Renal cortical epithelial cell (primary cell): ENCODE measurements at places on chromosomes 5 and 9. TPM values are rescaled to one million over a fixed set of nuclear protein-coding genes. Genes with fewer than 3 reads are reported as not detected.

DNA sequence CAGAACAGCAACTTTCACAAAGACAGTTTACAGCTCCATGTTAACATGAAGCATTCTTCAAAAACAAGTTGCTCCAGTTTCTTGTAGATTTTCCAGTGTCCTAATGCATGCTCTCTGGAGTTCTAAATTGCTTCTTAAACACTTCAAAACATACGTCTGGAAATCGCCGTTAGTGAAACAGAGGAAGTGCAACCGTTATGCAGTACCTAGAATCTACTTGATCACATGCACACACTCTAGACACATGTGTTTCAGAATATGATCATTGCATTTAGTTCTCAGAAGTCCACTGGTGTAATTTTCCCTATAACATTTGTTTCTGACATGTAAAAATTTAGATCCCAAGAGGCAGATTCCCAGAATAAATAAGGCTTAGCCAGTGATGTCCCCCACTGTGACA lies 41.1 kb upstream of the RUFY1 start:
- no peak for DNase-seq

Gene IRGM
- not detected in 2 replicates for total RNA-seq

- no peak for DNase-seq
Measured at GRCh38 chr9:133354766-133355165, 1.5 kb downstream of the SURF1 start.

DNA sequence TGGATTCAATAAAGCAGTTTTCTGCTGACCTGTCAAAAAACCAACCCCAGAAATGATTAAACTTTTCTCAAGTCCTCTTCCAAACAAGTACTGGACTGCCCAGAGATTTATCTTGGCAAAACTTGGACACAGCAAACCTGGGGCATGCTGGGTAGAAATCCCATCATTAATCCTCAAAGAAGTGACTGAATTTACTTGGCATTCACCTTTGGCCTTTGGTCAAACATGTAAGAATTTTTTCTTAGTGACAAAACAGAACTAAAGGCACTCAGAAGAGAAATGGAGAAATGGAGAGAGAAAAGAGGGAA lies 248.6 kb upstream of the NREP start:
- DNase-seq = peak; percentile 45

GRCh38 chr5:36363101-36363500 lies 61.4 kb upstream of the RANBP3L start:
- DNase-seq = peak; percentile 70

- DNase-seq = no peak
Measured at GRCh38 chr9:138105561-138106505, 228.3 kb downstream of the CACNA1B start.

Gene PCDHB8
- 0.17 and 0.55 TPM in 2 replicates for total RNA-seq

Gene RLN1
- 1.1 TPM in 1 of 2 replicates, not detected in the other for total RNA-seq

Gene FER
- 35.1 and 56.4 TPM in 2 replicates for total RNA-seq

Gene SH3RF2
- total RNA-seq = 7.6 and 8.1 TPM in 2 replicates

- DNase-seq = peak; percentile 12
Measured at GRCh38 chr5:172235827-172236736, 42.1 kb downstream of the EFCAB9 start.

Gene MLANA
- total RNA-seq = 0.05 TPM in 1 of 2 replicates, not detected in the other

DNA sequence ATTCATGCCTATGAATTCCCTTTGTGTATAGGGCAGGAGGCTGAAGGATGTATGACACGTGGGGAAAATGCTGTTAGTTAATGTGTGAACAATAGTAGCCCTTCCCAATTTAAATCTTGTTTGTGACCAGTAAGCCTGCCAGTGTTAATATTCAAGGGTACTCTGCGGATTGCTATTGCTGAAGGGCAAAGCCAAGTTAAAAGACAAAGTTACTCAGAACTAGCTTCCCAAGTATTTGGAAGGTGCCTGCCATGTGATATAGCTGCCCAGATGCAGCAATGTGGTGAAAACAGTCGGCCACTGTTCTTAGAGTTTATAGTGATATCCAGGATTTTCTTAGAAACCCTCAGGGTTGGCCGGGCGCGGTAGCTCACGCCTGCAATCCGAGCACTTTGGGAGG lies 34.6 kb downstream of the MARVELD2 start:
- DNase-seq = peak; percentile 65

DNA sequence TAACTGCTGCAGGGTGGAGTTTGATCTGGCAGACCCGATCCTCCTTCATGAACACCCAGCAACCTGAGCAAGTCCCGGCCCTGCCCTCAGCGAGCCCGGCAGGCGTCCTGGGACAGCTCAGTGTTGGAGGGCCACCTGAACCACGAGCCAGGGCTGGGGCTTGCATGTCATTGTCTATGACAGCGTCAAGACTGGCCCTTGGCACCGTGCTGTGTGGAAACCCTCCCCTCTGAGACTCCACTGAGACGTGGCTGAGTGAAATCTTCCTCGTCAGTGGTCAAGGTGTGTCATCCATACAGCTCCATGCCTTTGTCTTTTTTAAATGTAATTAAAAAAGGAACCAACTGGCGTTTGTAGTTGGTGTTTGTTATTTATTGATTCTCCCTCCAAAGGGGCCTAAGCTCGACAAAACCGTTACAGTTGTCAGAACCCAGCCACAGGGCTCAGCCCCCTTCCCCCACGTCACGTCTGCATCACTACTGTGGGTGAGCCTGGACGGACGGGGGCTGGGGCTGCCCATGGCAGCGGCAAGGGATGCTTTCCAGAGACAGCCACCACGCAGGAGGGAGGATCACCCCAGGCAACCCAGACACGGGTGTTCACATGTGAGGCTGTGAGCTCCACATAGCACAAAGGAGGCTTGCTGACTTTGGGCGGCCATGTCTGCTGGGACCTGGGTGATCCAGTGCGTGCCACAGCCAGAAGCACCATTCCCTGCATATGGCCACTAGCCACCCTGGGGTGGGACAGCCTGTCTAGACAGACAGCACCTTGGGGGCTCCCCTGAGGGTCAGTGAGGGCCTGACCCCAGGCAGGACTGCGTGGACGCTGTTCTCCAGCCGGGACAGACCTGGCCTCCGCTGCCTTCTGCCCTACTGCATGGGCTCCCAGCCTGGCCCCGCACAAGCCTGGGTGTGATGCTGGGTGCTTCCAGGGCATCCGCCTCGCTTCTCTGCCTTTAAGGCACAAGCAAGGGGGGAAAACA lies 7.3 kb downstream of the UCK1 start:
- no peak for DNase-seq

DNA sequence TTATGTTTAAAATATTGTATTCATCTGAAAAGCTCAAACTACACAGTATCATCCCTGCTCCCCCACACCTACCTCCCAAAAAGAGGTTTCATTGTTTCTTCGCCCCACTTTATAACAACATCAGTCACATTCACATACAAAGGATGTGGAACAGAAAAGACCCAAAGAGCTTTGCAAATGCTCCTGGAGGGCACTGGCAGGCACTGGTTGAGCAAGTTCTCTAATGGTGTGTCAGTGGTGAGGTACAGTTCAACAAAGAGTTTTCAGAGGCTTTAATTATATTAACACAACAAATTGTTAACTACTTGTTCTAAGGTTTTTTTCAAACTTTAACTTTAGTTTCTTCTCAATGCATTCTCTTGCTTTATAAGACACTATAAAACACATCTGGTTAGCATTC lies 54.1 kb upstream of the ECM2 start:
- DNase-seq = no peak

Gene CATSPER3
- total RNA-seq = 0.10 TPM in 1 of 2 replicates, not detected in the other

Gene GARIN3
- total RNA-seq = not detected in 2 replicates

Gene PCDHA11
- 1.6 and 5.4 TPM in 2 replicates for total RNA-seq

Gene SLC22A4
- total RNA-seq = 1.6 and 8.9 TPM in 2 replicates

Gene DAPK1
- total RNA-seq = 41.0 and 263 TPM in 2 replicates

Gene HRCT1
- 0.45 TPM in 1 of 2 replicates, not detected in the other for total RNA-seq

Gene SMAD5
- 39.4 and 59.6 TPM in 2 replicates for total RNA-seq

Gene CCDC152
- 1.1 TPM in 1 of 2 replicates, not detected in the other for total RNA-seq

DNA sequence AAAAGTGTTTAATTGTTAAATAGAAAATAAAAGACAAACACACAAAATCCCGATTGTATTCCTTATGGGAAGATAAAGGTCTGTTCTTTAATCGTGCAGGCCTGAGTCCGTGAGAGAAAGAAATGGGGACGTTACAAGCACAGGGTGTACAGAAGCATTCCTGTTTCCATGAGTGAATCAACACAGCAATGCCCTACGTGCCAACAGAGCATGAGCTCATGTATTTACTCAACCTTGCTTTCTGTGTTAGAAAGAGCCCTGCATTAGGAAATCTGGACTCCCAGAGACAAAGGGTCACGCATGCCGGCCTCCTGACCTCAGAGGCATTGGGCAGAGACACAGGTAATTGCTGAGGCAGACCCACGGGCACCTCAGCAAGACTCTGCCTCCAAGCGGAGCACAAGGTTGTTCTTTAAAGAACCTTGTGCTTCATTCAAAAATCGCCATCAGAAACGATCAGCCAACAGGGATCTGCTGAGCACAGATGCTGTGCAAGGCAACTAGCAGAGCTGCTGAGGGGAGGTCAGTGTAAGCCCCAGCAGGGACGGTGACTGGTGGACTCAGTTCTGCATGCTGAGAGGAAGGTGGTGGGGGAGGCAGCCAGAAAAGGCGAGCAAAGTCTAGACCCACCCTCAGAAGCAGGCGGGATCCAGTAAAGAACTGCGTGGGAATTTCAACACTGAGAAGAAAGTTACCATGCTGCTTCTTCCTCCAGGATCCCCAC lies 101.0 kb downstream of the TLE1 start:
- DNase-seq = peak; percentile 99

GRCh38 chr9:101437806-101438232 lies 2.2 kb upstream of the ALDOB start:
- peak; percentile 38 for DNase-seq

DNA sequence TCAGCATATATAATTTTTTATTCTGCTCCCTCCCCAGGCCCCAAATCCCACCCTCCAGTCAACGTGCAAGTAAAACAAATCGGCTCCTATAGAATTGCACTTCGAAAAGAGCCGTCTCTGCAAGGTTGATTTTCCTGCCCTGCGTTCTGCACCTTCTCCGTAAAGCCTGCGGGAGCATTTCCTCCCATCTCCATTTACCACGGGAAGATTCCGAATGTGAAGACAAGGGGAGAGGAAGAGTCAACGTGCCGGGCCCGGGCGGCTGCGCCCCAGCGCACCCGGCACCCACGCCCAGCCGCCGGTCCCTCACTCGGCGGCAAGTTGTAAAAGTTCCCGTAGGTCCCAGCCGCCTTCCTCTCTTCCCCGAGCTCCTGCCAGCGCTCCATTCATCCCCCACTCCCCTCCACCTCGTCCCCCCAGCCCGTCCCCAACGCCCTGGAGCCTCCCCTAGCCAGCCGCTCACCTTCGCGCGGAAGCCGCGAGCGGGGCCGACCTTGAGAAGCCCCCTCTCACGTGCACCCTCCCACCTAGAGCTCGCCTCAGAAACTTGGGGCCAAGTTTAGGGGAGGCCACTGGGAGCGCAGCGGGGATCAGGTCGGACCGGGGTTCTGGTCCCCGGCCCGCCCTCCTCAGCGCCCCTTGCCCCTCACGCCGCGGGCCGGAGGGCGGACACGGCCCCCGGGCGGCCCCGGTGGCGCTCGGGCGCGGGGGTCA lies 431 bp downstream of the BNC2 start:
- no peak for DNase-seq

DNA sequence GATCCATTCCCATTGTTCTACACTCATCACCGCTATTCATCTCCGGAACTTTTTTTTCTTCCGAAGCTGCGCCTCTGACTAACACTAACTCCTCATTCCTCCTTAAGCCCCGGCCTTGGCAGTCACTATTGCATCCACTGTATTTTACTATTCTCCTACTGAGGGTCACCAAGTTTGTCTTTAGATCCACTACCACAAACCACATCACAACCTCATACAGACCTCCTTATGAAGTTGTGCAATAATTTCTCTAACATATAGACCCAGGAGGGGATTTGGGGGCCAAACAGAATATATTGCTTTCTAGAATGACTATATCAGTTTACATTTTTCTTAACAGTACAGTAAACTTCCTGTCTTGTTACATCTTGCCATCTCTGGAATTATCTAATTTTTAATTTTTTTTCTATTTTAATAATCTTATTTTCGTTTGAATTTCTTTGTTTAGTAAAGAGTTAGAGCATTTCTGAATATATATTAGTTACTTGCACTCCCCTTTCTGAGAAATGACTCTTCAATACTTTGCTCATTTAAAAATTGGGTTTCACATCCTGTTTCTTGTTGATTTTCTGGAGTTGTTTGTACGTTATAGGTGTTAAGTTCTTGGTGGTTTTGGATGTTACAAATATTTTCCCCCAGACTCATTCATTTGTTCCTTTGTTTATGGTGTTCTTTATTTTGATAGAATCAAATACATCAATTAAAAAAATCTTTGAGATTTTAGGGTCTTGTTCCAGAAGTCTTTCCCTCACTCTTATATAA lies 37.1 kb downstream of the DMRT2 start:
- DNase-seq = no peak

Gene TRIP13
- 4.3 and 32.1 TPM in 2 replicates for total RNA-seq

DNA sequence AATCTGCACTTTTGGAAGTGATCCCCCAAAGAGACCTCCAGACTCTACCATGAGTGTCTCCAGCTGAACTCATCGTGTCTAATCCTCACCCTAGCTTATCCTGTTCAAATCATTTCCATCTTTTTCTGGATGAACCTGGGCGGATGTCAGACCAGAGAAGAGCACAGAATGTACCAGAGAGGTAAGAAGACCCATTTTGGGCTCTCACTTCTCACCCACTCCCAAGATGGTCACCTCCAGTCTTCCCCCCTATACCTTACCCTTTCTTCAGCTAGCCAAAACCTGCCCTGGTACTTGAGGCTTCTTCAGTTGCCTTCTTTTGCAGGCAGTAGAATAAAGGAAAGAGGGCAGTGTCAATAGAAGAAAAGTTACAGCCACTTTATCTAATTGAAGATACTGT lies 27.9 kb upstream of the ANXA2R start:
- DNase-seq = no peak

Gene KIAA0825
- 3.3 and 10.8 TPM in 2 replicates for total RNA-seq

GRCh38 chr5:124235576-124235975 lies 510.9 kb downstream of the ZNF608 start:
- DNase-seq = no peak

GRCh38 chr5:54162184-54162583 lies 148.2 kb downstream of the ARL15 start:
- no peak for DNase-seq

Gene SLCO6A1
- total RNA-seq = 0.10 TPM in 1 of 2 replicates, not detected in the other

DNA sequence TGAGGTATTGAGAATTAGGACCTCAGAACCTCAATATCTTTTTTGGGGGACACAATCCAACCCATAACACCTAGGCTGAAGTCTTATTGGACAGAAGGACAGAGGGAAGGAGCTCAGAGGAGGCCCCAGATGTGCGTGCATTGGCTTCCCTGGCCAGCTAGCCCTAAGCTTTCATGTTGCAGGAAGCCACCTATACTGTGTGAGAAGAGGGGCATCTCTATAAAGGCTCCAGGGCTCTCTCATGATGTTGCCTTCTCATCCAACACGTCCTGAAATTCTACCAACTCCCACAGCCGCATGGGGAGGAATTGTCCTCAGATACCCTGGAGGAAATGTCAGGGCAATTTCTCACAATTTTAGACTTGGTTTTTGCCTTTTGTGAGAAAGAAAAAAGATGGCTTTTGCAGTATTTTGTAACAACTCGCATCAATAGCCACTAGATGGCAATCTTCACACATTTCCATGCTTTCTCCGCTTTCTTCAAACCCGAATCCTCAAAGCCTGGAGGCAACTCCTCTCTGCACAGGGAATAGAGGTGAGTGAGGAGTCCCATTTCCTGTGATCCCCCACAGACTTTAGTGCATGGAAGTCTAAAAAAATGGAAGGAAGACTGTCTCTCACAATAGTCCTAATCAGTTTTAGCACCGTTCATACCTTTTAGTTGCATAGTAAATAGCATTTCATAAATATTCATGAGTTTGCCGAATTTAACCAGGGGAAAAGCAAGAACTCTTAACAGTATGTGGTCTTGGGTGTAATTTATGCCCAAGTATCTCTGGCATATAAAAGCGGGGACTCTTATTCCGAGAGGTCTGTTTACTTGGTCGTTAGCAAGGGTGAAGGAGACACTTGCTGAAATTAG lies 7.4 kb upstream of the PPP3R2 start:
- DNase-seq = peak; percentile 58
